NT2/D1 (cell line): ENCODE measurements at places on chromosomes 4 and X.

DNA sequence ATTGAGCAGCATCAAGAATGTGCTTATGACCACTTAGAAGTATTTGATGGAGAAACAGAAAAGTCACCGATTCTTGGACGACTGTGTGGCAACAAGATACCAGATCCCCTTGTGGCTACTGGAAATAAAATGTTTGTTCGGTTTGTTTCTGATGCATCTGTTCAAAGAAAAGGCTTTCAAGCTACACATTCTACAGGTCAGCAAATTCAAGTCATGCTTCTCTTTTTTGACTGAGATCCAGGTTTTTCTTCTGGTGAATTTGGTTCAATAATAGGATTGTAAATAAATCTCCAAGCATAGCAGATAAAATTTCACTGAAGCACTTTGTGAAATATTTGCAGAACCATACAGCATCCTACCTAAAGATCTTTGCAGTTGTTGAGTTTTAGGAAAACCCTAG is 218.1 kb downstream of the TLL1 start:
- DNase-seq, result no peak

DNA sequence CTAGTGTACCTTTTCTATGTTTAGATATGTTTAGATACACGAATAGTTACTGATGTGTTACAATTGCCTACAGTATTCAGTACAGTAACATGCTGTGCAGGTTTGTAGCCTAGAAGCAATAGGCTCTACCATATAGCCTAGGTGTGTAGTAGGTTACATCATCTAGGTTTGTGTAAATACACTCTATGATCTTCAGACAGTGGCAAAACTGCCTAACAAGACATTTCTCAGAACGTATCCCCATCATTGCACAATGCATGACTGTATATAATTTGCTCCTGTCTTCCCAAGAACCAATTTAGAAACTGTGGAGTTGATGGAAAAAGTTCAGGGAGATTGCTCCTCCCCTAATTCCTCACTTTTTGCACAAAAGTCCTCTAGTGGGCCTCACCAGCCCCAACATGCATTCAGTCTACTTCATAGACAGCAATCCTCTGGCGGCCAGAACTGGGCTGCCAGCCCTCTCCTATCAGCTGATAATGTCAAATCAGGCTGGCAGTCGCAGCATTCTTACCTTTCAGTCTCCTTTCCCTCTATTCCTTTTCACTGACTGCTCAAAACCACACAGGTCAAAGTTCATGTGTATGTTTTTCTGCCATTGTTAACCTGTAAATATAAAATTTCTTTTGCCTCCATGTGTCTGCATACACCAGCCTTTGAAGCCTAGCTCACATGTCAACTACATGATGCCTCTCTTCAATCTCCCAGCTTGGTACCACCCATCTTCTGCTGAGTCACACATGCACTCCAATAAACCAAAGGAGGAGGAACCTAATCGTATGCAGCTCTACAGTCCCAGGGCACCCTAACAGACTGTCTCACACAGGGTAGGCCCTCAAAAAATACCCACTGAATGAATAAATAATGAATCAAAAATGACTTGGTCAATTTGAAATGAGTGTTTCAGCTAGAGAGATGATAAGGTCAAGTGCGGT is 32.0 kb downstream of the BCLAF3 start:
- DNase-seq, result no peak

DNA sequence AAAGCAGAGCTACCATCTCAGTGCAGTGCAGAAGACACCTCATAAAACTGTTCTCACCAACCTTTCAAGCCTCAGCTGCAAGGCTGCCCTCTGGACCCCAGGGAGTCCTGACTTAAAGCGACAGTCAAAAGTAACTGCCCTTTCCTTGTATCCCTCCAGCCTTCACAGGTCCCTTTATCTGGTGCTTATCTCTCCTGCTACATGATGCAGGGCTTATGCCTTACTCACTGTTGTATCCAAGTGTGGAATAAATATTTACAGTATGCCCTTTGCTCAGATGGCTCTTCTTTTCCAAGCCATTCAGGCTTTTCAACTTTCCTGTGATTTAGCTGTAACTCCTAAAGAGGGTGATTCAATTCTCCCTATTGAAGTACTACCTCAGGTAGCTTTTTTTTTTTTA is 92.6 kb downstream of the KDR start:
- no peak for DNase-seq

GRCh38 chr4:17142232-17142711 is 243.8 kb upstream of the LDB2 start:
- no peak for DNase-seq

DNA sequence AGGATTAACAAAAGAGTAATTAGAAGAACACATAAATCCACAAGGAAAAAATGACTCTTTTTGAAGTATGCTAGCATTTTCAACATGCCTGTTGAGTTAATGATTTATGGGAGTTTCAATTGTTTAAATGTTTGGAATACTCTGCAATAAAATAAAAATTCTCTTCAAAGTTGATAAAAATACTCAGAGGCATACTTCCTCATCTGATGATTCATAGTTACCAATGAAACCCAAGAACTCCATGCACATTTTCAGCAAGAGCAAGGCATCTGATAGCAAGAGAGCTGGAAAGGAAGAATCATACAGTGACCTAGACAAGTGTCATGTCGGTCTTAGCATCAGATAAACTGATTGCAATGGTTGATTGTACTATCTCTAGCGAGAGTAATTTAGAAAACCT is 443.7 kb upstream of the ATOH1 start:
- DNase-seq, result no peak

DNA sequence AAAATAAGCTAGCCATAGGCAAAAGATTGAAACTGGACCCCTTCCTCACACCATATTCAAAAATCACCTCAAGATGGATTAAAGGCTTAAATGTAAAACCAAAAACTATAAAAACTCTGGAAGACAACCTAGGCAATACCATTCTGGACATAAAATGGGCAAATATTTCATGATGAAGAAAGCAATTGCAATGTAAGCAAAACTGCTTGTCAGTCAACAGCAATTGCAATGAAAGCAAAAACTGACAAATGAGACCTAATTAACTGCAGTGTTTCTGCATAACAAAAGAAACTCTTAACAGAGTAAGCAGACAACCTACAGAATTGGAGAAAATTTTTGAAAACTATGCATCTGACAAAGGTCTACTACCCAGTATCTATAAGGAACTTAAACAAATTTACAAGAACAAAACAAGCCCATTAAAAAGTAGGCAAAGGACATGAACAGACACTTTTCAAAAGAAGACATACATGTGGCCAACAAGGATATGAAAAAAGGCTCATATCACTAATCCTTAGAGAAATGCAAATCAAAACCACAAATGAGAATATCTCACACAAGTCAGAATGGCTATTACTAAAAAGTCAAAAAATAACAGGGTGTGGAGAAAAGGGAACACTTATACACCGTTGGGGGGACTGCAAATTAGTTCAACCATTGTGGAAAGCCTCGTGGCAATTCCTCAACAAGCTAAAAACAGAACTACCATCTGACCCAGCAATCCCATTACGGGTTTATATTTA is 46.7 kb downstream of the CFAP299 start:
- no peak for DNase-seq

DNA sequence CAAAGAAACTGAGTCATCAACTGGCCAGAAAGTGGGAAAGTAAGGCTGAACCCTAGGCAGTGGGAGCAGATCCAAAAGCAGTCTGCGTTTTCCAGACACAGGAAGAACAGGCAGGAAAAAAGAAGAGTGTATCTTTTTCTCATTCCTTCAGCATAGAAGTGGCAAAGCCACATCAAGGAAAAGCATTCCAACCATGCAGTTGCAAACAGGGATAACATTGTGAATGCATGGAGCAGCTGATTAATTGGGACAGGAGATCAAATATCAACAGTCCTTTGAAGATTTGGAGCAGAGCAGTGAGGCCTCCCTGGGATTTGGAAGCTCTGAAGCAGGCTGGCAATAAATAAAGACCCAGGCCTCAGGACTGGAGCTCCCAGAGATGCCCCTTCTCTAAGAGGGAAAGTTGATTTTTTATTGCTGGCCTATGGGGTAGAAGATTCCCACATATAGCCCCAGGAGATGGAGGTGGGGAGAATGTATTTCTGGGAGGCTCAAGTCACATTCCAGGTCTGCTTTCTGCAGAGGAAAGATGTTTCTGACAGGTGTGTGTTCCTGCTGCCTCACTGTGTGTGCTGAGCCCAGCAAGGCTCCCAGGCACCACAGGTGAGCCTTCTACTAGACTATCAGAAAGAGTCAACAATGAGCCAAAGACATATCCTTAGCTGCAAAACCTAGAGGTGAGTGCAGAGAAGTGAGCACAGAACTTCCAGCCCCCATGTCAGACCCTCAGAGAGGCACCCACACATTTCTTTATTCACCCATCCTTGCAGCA is 222.5 kb downstream of the RAB28 start:
- DNase-seq, result no peak

DNA sequence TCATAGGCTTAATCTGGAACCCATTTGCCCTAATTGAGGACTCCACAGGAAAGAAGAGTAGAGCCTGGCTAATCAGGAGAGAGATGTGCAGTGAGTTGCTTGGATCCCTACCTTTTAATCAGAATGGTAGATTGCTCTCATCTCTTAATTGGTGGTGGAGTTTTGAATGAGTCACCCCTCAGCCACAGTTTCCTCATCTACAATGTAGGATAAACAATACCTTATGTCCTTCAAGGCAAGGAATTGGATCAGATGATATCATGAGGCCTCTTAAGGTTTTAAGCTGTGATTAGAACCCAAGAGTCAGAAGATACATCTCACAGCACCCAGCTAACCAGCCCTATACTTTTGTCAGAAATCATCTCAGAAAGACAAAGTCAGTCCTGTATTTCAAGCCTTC is 39.1 kb downstream of the PDGFRA start:
- DNase-seq, result no peak
